Activated T-helper 1 cell treated with anti-CD3 and anti-CD28 coated beads, Interleukin-2, amount 50 U/mL, for 16 hours (primary cell): ENCODE measurements at places on chromosomes 2 and 18.

DNA sequence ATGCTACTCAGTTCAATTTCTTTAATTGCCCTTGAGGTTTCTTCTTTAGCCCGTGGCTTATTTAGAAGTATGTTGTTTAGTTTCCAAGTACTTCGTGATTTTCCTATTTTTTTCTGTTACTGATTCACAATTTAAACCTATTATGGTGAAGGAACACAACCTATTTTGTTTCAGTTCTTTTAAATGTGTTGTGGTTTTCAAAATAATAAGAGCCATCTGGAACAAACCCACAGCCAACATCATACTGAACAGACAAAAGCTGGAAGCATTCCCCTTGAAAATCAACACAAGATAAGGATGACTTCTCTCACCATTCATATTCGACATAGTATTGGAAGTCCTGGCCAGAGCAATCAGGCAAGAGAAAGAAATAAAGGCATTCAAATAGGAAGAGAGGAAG is 155.2 kb downstream of the GALNT1 start:
- DNase-seq = no peak

DNA sequence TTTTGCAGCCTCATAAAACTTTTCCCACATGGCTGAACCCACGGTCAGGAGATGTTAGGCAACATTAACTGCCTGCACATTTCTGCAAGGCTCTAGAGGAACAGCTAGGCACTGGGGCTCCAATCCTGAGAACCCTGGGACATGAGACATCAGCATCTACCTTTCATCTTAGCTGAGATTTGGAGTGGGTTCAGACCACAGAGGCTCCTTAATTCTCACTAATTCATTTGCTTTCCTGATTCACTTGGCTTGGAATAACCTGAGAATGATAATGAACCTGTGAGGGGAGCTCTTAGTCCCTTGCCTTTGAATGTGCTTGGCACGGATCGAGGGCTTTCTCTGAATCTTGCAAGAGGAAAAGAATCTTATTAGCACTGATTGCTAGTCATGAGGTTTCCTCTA is 266.2 kb downstream of the FIGN start:
- DNase-seq = no peak

DNA sequence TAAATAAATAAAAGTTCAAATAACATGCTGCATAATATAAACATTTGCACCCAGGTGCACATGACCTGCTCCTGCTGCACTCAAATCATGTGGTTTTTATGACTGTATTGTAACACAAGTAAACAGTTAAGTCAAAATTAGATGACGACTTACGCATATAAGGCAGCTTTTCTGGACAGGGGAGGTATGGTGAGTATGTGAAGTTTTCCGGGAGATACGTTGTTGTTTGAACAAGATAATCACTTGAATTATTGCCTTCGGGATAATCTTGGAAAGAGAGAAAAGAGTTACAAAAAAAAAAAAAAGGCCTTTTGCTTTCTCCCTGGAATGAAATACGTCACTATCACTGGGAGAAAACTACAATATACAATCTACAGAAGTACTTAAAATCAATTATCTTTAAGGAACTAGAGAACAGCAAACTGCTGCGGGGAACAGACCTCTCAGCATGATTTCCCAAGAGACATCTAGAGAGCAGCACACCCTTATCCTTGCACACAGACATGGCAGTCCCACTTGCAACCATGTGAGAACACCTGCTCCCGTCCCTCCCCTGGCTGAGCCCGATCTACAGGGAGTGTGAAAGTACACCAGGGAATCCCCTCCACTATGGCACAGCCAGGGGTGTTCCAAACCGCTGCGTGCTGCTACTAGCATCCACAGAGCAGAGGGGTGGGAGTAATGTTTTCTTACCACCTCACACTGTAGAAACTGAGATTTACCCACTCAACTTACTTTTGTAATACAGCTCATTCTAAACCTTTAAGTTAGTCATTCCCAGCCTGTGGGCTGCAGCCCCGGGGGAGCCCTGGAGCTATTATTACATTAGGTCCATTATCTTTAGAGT is 26.3 kb downstream of the B4GALT6 start:
- DNase-seq = no peak

GRCh38 chr2:72830273-72830672 is 4.4 kb upstream of the EXOC6B start:
- no peak for DNase-seq

DNA sequence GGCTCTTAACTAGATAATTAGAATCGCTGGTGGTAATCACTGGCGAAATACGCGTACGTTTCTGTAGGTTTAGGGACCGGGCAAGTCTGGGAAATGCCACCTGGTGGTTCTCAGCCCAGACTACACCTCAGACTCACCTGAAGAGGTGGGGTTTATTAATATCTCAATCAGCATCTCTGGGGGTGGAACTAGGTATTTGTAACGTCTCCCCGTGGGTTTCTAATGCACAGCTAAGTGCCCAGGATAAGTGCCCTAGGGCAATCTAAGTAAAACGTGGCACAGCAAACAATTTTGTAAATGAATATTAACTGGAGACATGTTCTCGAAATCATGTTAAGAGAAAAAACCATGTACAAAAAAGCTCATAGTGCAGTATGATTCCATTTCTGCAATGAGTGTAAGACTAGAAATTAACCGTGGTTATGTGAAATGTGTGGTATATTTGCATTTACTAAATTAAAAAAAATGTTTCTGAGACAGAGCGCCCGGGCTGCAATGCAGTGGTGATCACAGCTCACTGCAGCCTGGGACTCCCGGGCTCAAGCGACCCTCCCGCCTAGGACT is 760 bp upstream of the CNOT11 start:
- no peak for DNase-seq

DNA sequence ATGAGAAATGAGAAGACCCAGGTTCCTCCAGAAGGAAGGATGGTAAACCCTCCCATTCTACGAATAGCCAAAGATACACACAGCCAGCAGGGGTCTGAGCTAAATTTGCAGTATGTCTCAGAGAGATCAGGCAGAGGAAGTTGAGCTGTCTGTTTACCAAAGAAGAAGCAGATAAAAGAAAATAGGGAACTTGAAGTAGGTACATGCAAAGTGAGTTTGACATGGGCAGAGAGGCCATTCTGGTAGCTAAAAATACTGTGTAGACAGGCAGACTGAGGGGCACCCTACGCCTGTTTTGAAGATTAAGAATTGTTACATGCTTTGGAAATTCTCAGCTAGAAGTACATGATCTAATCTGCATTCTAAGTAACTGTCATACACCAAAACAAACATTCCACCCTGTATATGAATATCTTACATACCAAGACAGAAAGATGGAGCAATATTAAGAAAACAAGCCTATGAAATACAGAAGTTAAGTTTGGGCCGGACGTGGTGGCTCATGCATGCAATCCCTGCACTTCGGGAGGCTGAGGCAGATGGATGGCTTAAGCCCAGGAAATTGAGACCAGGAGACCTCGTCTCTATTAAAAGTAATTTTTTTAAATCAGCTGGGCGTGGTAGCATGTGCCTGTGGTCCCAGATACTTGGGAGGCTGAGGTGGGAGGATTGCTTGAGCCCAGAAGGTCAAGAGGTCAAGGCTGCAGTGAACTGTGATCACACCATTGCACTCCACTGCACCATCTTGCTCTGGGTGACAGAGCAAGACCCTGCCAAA is 157.9 kb downstream of the ANKRD44 start:
- DNase-seq = no peak

DNA sequence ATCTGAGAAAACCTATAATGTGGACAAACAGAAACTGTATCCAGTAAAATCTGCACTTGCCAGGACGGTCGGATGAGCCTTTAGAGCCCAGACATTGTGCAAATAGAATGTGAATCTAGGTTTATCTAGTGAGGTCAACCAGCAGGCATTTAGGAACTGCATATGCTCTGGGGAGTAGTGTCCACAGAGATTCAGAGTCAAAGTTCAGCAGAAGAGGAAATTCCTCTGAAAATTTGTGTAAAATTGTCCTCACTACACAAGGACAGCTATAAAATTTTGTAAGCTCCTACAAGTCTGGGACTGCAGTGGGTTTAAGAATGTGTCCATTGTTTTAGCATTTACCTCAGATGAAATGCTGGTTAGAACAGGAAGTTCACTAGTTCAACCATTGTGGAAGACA is 9.8 kb upstream of the NDUFV2 start:
- DNase-seq = no peak

- no peak for DNase-seq
Observed at GRCh38 chr2:179946810-179947615, 60.1 kb downstream of the CWC22 start.

DNA sequence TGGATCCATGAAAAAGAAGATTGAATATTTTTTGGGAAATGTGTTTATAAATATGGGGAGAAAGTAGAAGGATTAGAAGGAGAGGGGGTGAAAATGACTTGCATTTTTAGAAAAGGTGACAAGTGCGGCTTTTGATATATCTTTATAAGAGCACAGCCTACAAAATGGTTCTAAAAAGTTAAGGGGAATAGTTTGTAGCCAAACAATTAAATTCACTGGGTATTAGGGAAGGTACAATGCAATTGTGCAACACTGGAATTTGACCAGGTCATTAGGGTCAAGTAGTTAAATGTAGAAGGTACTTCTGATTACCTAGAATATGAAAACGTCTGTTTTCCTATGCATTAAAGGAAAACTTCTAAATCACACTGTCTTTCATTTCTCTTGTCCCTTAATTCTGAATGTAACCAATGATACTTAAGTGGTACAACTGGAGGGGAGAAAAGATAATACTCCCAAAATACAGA is 44.5 kb upstream of the SERTAD2 start:
- no peak for DNase-seq

- no peak for DNase-seq
Observed at GRCh38 chr2:238162251-238162845, 3.6 kb downstream of the ERFE start.

DNA sequence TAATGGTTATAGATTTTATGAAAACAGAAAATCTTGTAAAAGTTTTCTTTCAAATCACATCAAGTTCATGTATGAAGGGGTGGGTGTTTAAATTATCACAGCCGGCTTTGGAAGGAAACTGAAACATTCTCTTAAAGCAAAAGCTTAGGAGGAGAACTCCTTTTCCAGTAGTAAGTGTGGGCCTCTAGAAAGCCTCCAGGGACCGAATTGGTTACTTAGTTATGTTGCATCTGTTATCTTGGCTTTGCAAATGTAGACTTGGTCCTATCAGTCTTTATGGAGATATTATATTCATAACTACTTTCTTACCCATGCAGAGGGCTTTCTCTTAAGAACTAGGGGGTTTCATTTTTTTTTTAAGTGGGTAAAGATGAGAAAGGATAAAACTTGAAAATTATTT is 7.4 kb downstream of the NAB1 start:
- DNase-seq = no peak

DNA sequence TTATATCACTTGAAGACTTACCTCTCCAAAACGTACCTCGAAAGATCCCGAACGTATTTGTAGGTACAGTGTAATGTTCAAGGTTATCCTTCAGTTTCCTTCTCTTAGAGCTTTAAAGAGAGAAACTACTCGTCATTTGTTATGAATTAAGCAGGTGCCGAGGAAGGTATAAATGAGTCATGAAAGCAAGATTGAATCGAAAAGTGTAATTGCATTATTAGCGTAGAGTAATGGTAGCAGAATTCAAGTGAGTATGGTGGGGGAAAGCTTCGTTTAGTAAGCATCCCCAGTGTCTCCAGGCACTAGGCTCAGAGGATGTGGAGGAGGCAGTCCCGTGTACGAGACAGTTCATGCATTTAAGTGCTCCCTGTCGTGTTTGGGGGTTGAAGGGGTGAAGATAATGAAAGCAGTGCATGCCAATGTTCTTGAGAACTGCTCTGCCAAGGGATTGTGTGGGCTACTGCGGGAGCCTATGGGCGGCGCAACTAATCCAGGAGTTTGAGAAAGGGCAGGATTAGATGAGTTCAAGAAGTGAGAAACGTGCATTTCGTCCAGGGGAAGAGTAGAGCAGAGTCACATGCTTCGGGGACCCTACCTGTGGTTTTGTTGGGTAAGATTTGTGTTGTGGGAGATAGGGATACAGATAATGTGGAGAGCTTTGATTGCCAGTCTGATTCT is 858 bp downstream of the POLR1B start:
- DNase-seq = no peak

DNA sequence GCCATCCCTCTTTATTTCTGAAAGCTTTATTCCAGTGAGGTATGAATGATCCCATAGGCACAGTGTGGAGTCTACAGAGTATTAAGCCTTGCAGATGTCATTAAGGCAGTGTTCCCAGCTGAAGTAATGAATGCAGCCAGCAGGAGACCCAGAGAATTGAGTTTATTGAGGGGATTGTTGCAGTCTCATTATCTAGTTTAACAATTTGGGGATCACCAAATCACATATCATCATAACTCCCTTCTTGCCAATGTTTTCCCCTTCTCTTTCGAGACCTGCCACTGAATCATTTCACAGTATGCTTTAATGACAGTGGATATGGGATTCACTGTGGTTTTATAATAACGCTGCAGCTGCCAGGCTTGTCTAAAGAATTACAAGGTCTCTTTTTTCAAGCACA is 249.3 kb upstream of the FSHR start:
- DNase-seq = no peak

- DNase-seq = no peak
Observed at GRCh38 chr2:72716601-72717000, 109.2 kb downstream of the EXOC6B start.
